Esophagus (tissue), 2 donors: ENCODE measurements at places on chromosomes 1 and 21. TPM values are rescaled to one million over a fixed set of nuclear protein-coding genes. Genes with fewer than 3 reads are reported as not detected.

AQP10 gene
- 0.02 TPM for polyA plus RNA-seq

KMO gene
- 0.14 TPM for polyA plus RNA-seq

FAM72D gene
- polyA plus RNA-seq: 0.87 TPM

EPHA8 gene
- 0.01 TPM for polyA plus RNA-seq

GNPAT gene
- polyA plus RNA-seq: 18.5 TPM

SERPINC1 gene
- 0.06 TPM for polyA plus RNA-seq

SUSD4 gene
- polyA plus RNA-seq: 39.5 TPM

HMCN1 gene
- polyA plus RNA-seq: 1.9 TPM

PROK1 gene
- polyA plus RNA-seq: 0.53 TPM
